ENCODE measurements at places on chromosomes 2 and 18.

DNA sequence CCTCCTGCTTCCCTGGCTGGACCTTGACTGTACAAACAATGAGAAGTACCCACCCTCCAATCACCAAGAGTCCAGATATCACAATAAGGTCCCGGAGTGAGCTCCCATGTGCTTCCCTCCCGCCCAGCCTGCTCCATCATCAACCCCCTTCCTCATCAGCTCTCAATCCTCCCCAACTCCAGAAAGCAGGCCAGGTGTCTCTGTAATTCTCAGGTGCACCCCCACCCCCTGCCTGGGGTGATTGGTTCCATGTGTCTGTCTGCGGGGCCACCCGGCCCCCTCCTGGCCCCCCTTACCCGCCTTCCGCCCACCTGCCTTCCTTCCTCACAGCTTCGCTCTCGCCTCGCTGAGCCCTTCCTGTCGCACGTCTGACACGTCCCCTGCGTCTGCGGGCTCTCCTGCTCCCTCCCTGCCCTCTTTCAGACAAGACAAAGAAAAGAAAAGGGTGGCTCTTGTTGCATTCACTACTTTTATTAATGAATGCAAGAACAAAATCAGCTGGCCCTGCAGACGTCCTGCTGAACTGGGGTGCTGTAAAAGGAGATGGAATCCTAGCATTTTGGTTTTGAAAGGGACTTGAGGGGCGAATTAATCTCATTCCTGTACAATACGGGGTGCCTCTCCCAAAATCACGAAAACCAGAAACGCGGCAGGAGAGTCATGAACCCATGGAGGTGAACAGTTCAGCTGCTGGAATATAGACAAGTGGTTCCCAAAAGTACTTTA is 26.5 kb upstream of the IGFBP2 start:
- no peak for DNase-seq

DNA sequence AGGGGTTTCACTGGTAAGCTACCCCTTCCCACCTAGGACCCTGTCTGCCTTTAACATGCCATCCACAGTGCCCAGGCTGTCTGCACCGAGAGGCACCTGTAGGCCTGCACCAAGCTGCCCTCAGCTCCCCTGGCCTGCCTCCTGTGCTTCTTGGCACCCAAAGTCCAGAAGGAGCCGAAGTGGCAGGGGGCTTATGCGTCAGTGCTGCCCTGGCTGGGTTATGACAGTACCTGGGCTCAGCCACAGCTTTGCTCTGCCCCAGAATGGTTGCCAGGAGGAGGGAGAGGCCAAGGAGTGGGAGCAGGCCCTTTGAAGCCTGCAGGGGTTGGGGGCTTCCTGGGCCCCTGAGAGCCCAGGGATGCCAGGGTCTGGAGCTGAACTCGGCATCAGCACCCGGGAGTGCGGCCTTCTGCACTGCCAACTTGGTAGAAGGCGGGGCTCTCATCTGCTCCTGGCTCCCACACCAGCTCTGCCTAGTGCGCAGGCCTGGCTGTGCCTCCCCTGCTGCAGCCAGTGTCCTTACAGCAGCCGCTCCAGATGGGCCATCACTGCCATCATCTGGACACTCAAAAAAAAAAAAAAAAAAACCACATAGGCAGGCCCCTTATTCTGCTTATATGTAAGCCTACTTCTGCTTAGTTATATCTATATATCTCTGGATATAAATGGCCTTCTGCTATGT is 155.4 kb downstream of the THSD7B start:
- no peak for DNase-seq

DNA sequence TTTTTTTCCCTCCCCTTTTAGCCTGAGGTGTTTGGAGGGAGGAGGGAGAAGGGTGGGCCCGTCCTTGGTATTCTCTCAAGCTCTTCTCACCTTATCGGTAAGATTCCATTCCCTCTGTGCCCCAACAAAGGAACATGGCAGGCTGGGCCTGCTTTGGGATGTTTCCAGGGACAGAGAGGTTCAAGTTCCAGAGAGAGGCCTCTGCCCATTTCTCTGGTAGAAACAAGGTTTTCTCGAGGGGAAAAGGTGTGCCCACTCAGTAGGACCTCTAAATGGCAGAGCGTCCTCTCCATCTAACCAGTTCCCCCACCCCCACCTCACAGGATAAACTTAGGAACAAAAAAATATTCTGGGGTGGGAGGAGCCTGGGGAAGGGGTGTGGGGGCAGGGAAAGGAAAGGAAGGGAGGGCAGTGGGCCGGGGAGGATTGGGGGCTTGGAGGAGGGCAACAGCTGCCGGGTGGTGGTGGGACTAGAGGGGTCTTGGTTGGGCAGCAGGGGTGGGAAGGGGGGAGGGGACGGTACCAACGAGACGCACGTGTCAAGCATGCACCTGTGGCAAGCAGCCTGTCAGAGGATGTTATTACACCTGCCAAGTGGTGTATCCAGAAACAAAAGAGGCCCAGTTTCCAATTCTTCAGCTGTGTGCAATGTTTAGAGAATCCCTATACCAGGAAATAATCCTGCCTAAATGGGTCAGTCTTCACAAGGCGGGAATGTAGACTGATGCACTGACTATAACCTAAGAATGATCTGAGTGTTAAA is 2.1 kb downstream of the PCBP1 start:
- DNase-seq = no peak

- DNase-seq = no peak
Observed at GRCh38 chr2:72134997-72135800, 12.5 kb downstream of the CYP26B1 start.

- DNase-seq = no peak
Observed at GRCh38 chr2:36740061-36740460, 43.6 kb downstream of the VIT start.

- DNase-seq = no peak
Observed at GRCh38 chr2:19226871-19227270, 131.6 kb downstream of the OSR1 start.

DNA sequence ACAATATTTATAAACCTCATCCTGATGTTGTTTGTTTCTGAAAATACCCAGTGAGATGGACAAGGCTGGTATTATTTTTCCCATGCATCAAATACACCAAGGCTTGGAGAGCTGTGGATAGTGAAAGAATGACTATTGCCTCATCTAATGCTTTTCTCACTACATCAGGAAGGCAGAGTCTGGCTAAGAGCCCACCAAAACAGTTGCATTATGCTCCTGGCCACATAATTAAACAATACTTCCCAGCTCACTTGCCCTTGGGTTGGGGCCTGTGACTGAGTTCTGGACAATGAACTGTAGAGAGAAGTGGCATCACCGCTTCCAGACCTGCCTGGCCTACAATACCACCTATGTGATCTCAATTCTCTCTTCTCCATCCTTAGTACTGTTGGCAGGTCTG is 46.4 kb upstream of the REEP1 start:
- no peak for DNase-seq

- DNase-seq = peak; percentile 1
Observed at GRCh38 chr18:66553824-66554223, 50.1 kb downstream of the CDH19 start.

DNA sequence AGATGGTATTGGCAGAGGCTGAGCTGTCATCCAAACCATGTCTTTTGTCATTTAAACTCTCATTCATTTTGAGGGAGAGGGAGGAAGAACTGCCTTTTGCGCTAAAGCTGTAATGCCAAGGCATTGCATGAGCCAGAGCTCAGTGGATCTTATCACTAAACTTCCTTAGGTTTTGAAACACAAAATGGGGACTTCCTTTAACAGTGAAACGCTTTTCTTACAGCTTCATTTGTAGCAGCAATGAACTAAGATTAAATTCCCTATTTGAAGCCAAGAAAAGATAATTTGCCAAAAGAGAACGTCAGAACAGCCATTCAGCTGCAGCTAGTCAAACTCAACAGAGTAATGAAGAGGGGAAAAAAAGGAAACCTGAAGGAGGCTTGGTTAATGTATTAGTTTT is 143.5 kb upstream of the MMADHC start:
- DNase-seq = no peak

GRCh38 chr2:17544256-17544655 is 3.8 kb downstream of the VSNL1 start:
- DNase-seq = no peak

DNA sequence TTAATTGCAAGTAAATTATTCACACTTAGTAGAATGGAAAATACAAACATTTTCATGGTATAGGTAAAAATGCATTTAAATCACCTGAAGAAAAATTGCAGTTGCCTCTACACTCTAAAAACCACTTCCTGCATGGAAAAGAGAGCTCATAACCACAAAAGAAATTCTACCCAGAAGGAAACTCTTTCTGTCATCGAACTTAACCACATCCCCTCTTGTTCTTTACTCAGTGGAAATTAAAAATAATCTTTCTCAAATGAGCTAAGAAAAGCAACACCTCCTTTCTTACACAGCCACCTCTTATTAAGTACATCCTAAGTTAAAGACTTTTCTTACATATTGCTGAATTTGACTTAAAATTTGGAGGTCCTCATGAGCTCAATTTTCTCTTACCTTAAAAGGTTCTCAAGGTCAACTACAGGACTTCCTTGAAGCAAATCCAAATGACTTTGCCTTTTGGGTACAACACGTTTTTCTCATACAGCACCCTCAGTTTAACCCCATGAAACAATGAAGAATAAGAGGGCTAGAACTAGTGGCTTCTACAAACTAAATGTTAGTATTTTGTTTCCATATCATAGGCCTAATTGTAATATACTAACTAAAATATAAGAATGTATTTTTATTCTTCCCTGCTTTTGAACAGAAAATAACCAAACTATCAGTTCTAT is 109.1 kb upstream of the CRIM1 start:
- peak; percentile 44 for DNase-seq

Data from urothelium cell line (cell line).